Right ventricle myocardium superior (tissue), 1 donor: ENCODE measurements at places on chromosomes 7 and 10. TPM values are rescaled to one million over a fixed set of nuclear protein-coding genes. Genes with fewer than 3 reads are reported as not detected.

MEIG1 gene
- total RNA-seq, result not detected

- no peak for DNase-seq
Measured at GRCh38 chr7:39453743-39454355, 112.4 kb upstream of the YAE1 start.

TDRD1 gene
- total RNA-seq, result 5.8 TPM

CDHR1 gene
- 0.32 TPM for total RNA-seq

DNA sequence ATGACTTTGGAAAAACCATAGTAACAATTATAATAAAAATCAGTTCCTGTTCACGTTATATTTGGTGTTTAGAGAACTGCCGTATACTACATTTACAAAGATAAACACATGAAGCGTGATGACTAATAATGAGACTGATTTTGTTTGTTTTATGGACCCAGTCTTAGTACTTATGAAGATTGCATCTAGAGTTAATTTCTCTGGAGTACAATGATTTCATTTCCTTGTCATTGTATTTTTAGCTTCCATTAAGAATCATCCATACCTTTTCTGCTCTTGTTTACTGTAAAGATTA, 2.9 kb downstream of the RBM20 start:
- no peak for DNase-seq

DNA sequence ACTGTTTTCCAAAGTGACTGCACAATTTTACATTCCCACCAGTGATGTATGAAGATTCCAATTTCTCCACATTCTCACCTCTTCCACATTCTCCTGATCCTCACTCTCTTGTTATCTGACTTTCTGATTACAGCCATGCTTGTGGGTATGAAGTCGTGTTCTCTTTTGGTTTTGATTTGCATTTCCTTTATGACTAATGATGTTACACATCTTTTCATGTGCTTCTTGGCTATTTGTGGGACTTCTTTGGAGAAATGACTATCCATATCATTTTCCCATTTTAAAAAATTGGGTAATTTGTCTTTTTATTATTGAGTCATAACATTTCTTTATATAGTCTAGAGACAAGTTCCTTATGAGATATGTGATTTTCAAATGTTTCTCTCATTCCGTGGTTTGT, 10.5 kb upstream of the GIMAP8 start:
- no peak for DNase-seq

DNA sequence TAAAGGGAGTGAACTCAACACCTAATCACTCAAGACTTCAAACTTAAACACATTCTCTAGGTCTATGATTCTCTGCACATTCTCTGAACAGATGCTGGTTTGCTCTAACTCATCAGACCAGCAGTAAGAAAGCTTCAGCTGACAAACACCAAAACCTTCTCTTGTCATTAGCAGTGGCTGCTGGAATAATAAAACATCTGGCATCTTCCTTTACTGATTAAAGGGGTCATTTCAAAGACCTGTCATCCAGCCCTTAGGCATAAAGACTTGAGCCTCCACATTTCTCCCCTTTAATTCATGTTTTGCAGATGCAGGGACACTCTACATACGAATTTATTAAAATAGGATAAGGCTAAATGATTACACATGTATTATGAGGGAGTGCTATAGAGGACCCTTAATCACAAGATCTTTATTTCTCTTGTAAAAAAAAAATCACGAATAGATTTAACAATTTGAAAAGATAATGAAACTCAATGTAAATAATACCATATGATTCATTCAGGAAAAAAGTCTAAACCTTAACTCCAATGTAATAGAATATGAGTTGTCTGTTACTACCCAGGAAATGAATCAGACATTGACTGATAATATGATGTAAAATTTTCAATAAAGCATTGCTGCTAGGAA, 152.4 kb upstream of the GNAI1 start:
- no peak for DNase-seq

TAS2R41 gene
- not detected for total RNA-seq

EPHB4 gene
- 22.1 TPM for total RNA-seq

MCM10 gene
- 0.30 TPM for total RNA-seq

FANK1 gene
- total RNA-seq, result 0.51 TPM

DNA sequence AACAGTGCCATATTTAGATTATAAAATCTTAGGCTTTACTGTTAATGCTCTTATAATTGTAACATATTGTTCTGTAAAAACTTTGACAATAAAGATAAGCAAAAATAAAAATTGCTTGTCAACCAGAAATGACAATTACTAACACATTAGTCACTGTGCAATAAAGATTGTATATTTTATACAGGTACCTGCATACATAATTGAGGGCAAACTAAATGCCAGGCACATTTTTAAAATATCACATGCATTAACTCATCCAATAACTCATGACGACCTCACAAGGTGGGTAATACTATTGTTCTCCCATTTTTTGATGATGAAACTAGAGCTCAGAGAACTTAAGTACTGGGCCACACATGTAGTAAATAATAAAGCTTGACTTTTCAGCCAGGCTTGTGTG, 1020.2 kb upstream of the C7orf33 start:
- no peak for DNase-seq

KLLN gene
- 0.30 TPM for total RNA-seq

- no peak for DNase-seq
Measured at GRCh38 chr10:46318799-46319198, 32.0 kb downstream of the ANTXRL start.

- DNase-seq, result no peak
Measured at GRCh38 chr10:89683883-89684282, 17.5 kb upstream of the KIF20B start.

DNA sequence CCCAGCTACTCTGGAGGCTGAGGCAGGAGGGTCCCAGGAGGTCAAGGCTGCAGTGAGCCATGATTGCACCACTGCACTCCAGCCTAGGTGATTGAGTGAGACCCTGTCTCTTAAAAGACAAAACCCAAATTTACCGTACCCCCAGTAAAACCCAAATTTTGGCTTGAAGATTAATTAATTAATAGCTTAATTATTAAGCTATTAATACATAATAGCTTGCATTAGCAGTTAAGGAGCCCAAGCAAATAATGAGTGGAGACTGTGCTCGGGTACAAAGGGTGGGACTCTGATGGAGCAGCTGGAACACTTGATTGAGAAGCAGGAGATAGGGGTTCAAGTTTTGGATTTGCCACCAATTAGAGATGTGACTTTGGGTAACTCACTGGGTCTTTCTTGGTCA, 28.9 kb downstream of the NRF1 start:
- no peak for DNase-seq

WEE2 gene
- not detected for total RNA-seq

- peak; percentile 37 for DNase-seq
Measured at GRCh38 chr7:746155-747061, 19.3 kb upstream of the PRKAR1B start.

DNA sequence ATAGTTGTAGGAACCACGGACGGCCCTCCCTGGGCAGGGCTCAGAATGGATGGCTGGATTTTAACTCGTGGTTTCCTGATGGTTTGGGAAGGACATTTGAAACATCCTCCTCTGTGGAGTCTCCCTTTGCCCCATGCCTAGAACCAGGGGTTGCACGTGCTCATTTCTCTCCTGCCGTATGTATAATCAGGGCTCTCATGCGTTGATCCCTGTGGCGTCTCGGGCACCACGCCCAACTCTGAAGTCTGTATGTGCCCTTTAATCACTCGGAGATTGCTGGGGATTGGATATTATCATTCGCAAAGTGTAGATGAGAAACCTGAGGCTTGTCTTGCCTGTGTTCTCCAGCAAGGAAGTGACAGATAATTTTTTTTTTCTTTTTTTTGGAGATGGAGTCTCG, 257.1 kb downstream of the CAMK1D start:
- no peak for DNase-seq

- no peak for DNase-seq
Measured at GRCh38 chr7:139745678-139746143, 32.1 kb downstream of the HIPK2 start.

- DNase-seq, result no peak
Measured at GRCh38 chr7:130372402-130373165, 7.7 kb upstream of the CPA1 start.

- DNase-seq, result no peak
Measured at GRCh38 chr7:64997927-64998391, 7.1 kb upstream of the ZNF117 start.

CADPS2 gene
- total RNA-seq, result 20.3 TPM

SFTPA1 gene
- total RNA-seq, result 0.22 TPM

- DNase-seq, result no peak
Measured at GRCh38 chr7:20158684-20159083, 58.5 kb downstream of the MACC1 start.

MLXIPL gene
- total RNA-seq, result 6.9 TPM

GPR15LG gene
- not detected for total RNA-seq

- no peak for DNase-seq
Measured at GRCh38 chr10:78202386-78202785, 168.7 kb downstream of the RPS24 start.

- DNase-seq, result no peak
Measured at GRCh38 chr10:123117644-123118417, 17.9 kb upstream of the HMX3 start.

- DNase-seq, result no peak
Measured at GRCh38 chr7:81410471-81411117, 359.3 kb downstream of the HGF start.

DNA sequence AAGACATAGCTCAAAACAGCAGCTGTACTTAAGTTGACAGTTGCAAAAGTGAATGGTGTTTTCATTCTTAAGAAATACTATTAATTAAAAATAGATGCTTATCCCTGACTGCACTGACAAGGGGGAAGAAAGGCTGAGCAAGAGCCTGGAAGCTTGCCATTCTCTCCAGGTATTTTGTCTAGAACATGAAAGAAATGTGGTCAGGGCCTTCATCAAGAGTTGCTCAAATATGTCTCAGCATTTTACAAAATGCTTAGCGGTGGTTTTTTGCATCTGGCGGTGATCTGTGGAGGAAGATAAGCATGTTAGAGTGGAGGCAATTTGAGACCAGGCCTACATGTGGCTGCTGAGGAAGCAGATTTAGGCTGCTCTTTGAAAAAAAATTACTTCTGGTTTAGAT, 46.4 kb upstream of the CC2D2B start:
- DNase-seq, result no peak

GRCh38 chr7:24713850-24714675, 43.2 kb downstream of the GSDME start:
- no peak for DNase-seq

DNA sequence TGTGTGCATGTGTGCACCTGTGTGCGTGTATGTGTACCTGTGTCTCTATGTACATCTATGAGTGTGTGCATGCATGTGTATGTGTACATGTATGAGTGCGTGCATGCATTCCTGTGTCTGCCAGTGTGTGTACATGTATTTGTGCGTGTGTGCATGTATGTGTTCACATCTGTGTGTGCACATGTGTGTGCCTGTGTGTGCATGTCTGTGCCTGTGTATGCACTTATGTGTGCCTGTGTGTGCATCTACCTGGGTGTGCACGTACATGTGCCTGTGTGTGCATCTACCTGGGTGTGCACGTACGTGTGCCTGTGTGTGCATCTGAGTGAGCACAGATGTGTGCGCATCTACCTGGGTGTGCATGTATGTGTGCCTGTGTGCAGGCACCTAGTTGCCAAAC, 102.2 kb upstream of the DIP2C start:
- DNase-seq, result no peak

GRCh38 chr10:23558361-23558799, 119.5 kb downstream of the OTUD1 start:
- DNase-seq, result no peak

DNA sequence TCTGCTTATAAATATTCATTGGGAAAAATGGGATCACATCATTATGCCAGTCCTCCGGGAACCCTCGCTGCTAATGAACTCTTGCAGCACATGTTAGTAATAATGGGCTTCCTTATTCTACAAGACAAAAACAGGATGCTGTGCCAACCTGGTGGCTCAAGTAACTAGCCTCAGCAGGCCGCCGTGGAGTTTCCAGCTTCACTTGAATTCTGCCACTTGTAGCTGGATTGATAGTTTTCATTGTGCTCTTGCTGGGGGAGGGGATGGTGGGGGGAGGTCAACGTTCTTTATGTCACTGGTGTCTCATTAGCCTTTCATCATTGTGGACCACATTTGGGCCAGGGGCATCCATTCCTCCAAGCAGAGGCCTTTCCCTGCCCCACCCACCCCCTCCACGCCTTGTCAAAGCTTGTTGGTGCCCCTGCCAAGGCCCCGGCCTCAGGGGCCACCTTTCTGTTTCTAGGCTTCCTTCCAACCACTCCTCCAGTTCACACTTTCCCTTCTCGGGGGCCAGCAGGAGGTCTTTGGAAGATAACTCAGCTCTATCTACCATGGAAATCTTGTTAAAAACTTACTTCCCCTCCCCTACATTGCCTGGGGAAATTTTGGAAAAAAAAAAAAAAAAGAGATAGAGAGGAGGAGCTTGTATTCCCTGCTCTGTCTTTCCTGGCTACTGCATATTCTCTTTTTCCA, 153.9 kb downstream of the BMPER start:
- peak; percentile 51 for DNase-seq

ANTXRL gene
- not detected for total RNA-seq

IFIT2 gene
- 4.3 TPM for total RNA-seq

SEMA3E gene
- total RNA-seq, result 0.27 TPM

COL17A1 gene
- not detected for total RNA-seq

SSC4D gene
- total RNA-seq, result 0.97 TPM

CHAT gene
- total RNA-seq, result not detected

DNA sequence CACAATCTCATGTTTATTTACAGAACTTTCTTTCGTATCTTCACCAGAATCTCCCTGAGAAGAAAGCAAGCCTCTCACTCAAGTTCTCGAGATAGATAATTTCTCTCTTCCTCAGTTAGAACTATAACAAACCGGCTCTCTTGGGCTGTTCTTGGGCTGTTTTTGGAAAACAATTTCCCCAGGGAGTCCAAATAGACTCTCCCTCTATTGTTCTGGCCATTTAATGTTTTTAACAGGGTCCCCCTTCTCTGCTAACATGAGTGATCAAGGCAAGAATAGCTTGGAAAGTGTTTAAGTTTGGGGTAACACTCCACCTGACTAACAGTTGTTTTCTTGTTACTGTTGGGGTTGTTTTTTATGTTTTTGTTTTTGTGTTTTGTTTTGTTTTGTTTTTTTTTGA, 64.8 kb upstream of the UCN3 start:
- no peak for DNase-seq

CRYGN gene
- 0.43 TPM for total RNA-seq

GRCh38 chr7:126953461-126953860, 299.3 kb downstream of the GRM8 start:
- no peak for DNase-seq

GRCh38 chr10:13848520-13849445, 262.0 kb downstream of the PRPF18 start:
- no peak for DNase-seq

- no peak for DNase-seq
Measured at GRCh38 chr10:28906934-28907333, 229.6 kb downstream of the BAMBI start.

- no peak for DNase-seq
Measured at GRCh38 chr7:98911916-98912315, 33.6 kb downstream of the TRRAP start.

- no peak for DNase-seq
Measured at GRCh38 chr10:70480239-70480861, 1.8 kb downstream of the PALD1 start.

DNA sequence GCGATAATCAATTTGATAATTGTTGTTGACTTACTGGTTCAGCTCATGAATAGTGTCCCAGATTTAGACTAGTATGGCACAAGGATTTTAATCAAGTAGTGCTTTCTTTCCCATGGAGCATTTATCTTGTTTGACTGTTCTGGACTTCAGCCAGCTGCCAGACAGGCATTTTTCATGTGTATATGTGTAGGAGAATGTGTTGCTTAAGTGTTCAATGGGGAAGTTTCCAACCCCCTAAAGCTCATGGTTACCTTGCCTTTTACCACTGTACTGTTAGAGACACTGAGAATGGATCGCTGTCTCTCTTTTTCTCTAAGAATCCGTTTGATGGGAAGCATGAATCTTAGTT, 103.9 kb downstream of the LRRC4 start:
- no peak for DNase-seq

GRCh38 chr10:86662186-86663045, 5.9 kb upstream of the LDB3 start:
- DNase-seq, result peak; percentile 38

DOCK1 gene
- total RNA-seq, result 14.3 TPM
